ENCODE measurements at places on chromosomes 12 and 14.

- no peak for DNase-seq
Observed at GRCh38 chr12:100699209-100699608, 95.4 kb upstream of the ANO4 start.

DNA sequence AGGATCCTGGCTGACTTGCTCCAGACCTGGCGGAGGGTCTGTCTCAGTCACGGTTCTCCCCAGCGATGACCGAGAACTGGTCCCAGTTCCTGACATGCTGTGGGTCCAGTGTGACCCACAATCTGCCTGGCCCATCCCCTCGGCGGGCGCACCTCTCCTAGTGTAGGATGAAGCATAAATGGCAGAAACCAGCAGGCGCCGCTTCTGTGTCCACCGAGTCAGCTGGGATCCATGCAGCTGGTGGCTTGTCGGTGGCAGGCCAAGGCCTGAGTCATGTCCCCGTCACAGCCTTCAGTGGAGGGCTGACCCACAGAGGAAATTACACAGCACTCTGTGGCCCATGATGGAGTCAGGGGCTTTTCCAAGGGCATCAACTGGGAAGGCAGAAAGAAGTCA lies 38.5 kb downstream of the NFKBIA start:
- DNase-seq = no peak

DNA sequence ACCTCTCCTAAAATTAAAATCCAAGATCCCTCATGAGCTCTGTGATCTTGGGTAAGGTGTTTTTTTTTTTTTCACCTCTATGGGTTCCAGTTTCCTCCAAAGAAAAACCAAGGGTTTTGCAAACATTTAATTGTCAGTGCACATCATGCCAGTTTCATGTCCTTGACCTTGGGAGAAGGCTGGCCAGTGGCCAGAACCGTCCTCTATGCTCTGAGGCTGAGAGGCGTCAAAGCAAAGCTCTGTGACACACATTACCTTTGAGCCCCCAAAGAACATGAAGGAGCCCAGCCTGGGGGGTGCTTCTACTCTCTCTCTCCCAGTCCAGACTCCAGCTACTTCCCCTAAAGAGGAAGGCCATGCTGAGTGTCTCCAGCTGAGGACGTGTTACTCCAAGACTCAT lies 145.5 kb upstream of the TMEM132C start:
- DNase-seq = no peak

- no peak for DNase-seq
Observed at GRCh38 chr12:59847127-59847526, 251.3 kb downstream of the SLC16A7 start.

DNA sequence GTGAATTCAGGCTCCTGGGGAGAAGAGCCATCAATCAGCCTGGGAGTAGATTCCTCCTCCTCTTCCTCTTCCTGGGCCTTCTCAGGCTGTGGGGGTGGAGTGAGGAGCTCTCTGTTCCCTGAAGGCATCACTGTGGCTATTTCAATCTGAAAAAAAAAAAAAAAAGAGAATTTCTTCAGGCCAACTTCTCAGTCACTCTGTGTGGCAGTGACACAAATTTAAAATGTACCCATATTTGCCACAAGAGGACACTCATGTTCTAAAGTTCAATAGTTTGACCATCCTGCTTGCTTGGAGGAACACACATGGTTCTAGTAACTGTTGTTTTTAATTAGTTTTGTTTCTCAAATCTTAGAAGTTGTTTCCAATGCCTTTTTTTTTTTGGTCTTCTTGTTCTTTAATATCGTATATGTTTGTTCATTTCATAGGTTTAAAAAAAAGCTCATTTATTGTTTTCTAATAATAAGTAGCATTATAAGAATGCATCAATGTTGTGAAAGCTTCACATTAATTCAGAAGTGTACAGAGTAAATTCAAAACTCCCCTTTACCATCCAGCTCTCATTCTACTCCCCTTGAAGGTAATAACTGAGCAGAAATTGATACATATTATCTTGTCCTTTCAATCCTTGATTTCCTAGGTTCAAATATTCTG lies 23.3 kb upstream of the CCER1 start:
- DNase-seq = no peak

DNA sequence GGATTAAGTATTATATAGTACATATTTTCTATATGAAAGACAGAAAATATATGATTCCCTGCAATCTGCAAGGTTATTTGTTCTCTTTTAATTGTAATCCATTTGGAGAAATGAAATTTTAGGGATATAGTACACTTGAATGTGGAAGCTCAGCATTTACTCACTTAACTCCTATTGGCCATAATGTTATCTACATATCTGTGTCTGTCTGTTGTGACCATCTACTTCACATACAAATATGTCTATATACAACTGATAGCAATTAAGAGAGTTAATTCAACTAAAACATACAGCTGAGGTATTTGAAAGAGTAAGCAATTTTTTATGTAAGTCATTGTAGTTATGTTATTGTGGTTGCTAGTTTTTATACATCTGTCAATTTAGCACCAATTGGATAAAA lies 12.9 kb downstream of the FOXG1 start:
- DNase-seq = no peak

- DNase-seq = no peak
Observed at GRCh38 chr12:28034271-28034670, 61.7 kb upstream of the PTHLH start.

- DNase-seq = peak; percentile 83
Observed at GRCh38 chr14:67622675-67623074, 3.0 kb downstream of the ARG2 start.

DNA sequence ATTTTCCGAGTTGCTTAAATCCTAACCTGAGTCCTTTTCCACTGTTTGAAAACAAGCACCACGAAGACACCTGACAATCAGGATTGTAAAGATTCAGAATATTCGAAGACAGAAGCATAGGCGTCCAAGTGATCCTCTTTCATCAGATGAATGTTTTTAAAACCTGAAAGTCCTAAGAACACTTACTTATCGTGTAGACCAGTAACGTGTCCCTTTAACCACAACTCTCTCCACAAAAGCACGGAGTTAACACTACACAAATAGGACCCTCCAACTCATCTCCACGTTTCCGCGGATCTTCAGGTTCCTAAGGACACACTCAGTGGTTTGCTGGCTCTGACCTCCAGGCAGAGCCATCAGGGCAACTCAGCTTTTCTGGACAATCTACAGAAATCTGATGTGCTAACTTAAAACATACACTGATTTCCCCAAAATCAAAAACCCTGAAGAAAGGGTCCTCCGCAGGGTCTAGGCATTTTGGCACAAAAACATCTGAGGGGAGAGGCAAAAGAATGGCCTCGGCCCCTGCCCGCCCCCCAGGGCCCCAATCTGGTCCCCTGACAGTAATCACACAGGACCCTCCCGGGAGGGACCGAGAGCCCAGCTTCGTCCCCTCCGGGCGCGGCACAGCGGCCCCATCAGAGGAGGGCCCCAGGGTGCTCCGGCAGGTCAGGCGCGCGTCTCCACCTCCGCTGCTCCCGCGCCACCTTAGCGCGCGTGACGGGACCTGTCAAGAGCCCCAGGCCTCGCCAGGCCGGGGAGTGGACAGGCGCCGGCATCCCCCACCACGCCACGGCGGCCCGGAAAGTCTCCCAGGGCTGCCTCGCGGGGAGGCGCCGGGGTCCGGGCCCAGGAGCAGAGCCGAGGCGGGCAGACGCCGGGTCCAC lies 925 bp downstream of the DICER1 start:
- DNase-seq = peak; percentile 79

DNA sequence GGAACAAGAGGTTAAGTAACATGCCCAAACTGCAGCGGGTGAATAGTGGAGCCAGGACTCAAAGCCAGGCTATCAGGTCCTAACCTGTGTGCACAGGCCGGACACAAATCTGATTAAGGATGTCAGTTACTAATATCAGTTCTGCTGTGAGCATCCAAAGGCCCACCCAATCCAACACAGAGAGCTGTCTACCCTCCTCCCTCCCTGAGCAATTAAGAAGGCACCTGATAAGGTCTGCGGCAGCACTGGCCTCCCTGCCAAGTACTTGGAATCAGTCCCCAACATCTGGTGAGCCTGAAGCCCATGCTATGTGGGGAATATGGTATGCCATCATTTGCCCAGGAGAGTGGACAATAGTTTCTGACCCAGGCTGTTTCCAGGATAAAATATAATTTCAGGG lies 3.9 kb downstream of the HEBP1 start:
- no peak for DNase-seq

DNA sequence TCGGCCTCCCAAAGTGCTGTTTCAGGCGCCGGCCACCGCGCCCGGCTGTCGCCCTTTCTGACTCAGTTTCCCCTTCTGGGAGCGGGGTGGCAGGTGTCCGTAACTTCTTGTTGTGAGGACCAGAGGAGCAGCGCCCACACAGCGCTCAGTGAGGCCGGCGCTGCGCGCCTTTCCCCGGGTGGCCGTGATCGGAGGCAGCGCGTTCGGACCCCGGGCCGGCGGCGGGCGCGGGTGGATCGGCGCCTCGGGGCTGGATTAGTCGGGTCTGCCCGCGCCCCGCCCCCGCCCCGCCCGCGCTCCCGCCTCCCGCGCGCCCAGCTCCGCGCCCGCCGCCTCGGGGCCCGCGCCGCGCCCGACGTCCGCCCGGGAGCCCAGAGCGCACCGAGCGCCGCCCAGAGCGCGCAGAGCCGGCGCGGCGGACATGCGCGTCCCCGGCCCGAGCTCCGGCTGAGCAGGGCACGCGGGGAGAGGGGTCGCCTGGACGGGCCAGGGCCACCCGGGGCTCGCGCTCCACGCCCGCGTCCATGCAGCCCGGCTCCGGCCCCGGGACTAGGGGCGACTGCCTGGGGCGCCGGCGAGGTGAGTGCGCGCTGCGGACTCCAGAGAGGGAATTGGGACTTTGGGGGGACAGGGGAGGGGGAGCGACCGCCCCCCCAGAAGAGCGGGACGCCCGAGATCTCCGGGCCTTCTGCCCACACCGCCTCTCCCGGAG lies 50.6 kb downstream of the LRCOL1 start:
- no peak for DNase-seq

Data from sigmoid colon (tissue), 7 donors.